Gastroesophageal sphincter (tissue), 4 donors: ENCODE measurements at places on chromosomes 2 and 18. TPM values are rescaled to one million over a fixed set of nuclear protein-coding genes. Genes with fewer than 3 reads are reported as not detected.

The UGT1A3 gene
- not detected for total RNA-seq

The UGT1A4 gene
- not detected for total RNA-seq

- no peak for ATAC-seq
Measured at GRCh38 chr2:1664698-1665097, 79.6 kb downstream of the PXDN start.

- no peak for ATAC-seq
Measured at GRCh38 chr2:61141151-61141550, 20.8 kb upstream of the C2orf74 start.

The CCDC142 gene
- 41.6 TPM for total RNA-seq

DNA sequence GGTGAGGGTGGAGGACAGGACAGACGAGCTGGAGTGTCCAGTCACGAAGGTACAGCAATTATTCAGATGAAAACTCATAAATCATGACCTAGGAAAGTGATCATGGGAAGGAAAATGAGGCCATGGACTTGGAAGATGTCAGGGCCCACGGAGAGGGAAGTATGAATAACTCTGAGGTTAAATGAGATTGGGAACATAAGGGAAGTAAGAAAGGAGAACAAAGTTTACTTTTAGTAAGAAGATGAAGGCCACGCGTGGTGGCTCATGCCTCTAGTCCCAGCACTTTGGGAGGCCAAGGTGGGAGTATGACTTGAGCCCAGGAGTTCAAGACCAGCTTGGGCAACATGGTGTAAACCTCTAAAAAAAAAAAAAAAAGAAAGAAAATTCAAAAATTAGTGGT, 56.2 kb downstream of the AQP4 start:
- ATAC-seq = no peak

The HOXD12 gene
- total RNA-seq = not detected

DNA sequence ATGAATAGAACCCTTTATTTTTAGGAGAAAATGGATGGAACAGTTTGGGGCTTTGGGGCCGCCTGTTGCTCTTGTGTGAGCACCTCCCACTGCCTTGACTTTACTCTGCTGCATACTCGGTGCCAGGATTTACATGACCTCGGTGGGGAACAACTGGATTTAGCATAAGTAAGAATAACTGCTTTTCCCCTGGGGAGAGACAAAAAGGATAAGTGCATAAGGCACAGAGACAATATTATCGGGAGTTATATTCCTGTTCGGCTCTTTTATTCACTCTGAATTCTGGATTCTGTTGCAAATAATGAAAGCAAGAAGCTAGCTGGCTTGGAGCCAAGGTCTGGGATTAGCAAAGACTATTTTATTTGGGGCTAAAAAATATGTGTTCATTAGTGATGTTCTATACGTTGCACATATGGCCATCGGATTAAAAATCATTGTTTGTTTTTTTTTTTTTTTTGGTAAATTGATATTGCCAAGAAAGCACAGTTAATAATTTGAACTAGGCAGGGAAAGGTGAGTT, 69.8 kb downstream of the CYBRD1 start:
- ATAC-seq = no peak

DNA sequence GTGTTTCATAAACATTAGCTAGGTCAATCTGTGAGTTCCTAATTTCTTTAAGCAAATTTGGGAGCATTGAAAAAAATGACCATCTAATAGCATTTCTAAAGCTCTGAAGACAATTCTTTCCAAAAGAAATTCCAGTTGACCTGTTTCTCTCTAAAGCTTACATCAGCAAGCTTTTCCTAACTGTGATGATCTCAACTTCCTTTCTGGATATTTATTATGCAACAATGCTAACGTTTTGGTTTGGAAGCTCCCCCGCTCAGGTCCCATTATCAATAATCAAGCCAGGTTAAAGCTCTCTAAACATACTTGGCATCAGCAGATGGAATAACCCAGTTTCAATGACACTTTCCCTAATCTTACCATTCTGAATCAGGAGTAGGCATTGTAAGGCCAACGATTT, 196.3 kb upstream of the TANK start:
- no peak for ATAC-seq

The ELOA2 gene
- total RNA-seq = not detected

DNA sequence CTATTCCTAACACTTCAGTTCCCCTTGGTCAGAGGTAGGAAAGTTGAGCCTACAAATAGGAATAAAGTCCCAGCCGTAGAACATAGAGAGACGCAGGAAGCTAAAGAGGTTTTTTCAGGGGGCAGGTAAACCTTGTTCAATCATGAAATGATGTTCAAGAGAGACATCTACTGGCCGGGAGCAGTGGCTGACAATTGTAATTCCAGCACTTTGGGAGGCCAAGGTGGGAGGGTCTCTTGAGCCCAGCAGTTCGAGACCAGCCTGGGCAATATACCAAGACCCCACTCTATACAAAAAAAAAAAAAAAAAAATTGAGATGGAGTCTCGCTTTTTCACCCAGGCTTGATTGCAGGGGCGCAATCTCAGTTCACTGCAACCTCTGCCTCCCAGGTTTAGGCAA, 66.7 kb upstream of the DNAJC10 start:
- ATAC-seq = no peak

DNA sequence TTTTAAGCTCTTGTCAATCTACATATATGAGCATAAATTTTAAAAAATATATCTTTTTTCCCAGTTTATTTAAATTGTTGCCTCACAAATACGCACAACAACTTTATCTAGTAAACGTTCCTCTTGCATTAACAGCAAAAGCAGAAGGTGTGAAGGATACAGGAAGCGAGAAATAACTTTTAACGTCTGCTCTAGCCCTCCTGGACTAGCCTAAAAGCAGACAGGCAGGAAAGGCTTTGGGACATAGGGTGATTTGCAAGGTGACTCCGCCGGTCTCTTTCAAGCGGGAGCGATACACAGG, 434 bp upstream of the DUSP19 start:
- no peak for ATAC-seq

The FHL2 gene
- total RNA-seq = 113 TPM

DNA sequence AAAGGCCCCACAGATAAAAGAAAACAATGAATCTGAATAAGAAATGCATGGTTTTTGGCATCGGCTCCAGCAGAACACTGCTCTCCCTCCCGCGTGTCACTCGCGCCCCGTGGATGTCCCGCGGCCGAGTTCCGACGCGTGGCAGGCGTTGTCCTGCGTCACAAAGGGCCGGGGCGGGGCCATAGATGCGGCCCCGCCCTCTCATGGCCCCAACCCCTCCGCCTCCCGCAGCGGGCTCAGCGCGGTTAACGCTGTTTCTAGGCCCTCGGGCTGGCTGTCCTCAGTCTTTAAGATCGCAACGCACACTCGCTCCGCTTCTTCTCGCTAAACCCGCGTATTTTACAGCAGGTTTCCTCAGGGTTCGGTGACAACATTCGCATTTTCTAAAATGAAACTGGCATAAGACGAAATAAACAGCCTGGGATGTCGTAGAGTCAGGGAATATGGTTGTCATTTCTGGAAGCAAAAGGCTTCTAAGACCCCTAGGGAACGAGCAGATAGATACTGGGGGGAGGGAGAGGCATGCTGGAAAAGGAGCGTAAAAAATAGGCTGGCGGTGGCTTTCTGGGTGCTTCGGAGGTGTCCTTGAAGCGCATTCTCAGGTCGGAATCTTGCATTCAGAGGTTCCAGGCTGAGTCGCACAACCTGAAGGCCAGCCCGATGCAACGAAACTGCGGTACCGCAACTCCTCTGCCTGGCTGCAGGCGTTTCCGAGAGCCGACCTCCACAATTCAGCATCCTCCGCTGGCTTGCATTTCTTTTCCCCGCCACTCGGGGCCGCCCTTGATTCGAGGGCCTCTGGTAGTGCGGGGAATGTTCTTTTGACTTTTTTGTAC, at the start of gene FKBP7:
FKBP7 (minus strand) TSS at position 162 of the 836 bp plus-strand sequence; CDS start at position 61, 101 bp downstream.
- peak; percentile 85 for ATAC-seq

The R3HDM1 gene
- total RNA-seq = 23.2 TPM

The MAP3K20 gene
- total RNA-seq = 318 TPM

DNA sequence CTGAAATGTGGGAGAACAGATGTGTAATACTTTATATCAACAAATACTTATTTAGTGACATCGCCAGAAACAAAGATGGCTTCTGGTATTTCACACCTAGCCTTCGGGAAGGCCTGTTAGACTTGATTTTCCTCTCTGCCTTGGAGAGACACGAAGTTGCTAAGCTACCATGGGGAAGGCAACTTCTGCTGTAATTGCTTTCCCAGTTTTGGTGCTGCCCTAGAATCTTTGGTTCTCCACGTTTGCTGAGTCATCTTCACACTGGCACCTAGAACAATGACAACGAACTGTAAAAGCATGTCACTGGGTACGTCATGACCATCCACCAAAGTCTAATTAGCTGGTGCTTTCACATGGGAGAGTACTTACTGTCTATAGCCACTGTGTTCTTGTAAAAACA, 58.7 kb upstream of the ACTR3 start:
- ATAC-seq = no peak

The KLHL41 gene
- total RNA-seq = 1.8 TPM

- peak; percentile 80 for ATAC-seq
Measured at GRCh38 chr18:3604498-3605408, 154.8 kb downstream of the TGIF1 start.

DNA sequence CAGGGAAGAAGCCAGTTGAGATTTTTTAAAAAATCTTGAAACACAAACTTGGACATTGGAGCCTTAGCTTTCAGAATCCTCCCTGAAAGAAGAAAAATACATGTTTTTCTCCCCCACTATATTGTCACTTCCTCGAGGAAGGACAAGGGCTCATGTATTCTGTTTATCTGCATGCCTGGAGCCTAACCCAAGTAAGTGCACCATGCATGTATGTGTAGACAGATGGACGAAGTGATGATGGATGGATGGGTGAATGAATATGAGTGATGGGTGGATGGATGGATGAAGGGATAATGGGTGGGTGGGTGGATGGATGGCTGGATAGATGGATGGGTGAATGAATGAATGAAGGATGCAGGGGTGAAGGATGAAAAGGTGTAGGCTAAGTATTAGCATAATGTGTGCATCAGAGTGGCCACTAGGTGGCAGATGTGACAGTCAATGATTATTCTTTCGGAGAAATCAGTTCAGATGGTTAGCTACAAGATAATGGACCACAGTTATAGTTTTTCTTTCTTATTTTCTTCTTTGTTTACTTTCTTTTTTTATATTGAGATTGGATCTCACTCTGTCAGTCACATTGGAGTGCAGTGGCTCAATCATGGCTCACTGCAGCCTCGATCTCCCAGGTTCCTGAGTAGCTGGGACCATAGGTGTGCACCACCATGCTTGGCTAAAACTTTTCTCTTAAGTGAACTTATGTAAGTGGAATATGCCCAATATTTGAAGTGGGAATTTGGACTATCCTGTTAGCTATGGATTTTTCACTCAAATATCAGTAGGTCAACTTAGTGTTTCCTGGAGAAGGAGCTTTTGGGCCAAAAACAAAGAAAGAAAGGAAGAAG, 18.5 kb upstream of the CCDC93 start:
- ATAC-seq = no peak

The GAREM2 gene
- 3.4 TPM for total RNA-seq

DNA sequence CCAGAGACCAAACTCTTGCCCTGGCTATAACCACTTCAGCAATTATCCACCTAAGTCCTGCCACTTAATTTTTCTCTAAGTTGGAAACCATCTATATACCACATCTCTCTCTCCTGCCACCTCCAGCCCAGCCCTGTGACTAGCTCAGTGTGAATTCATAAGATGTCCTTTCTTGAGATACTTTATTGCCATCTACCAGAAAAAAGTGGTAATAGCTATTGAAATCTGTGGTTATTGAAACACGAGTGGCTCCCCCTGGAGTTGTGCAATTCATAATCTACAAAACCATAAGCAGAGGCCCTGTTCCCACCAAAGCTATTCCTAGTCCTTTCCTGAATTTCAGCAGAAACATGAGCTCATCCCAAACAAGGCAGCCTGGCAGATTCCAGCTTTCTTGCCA, 324.0 kb downstream of the TXNL1 start:
- ATAC-seq = no peak

DNA sequence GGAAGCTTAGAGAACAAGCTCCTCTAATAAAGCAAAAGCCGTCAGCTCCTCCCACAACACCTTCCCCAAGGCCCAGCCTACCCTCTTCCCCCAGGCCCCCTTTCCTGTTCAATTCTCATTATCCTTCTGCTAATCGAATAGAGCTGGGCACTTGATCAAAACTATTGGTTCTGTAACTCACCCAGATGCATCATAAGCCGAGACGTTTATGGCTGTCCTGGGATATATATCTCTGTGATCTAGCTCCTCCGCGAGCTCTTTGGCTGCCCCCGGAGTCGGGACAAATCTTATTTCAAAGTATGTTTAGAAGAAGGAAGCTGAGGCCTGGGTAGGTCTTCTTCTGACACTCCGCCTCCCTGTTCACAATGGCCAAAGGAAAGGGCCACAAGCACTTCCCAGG, 88.3 kb upstream of the KLHL29 start:
- no peak for ATAC-seq

GRCh38 chr2:237053066-237053465, 32.6 kb upstream of the COPS8 start:
- no peak for ATAC-seq

DNA sequence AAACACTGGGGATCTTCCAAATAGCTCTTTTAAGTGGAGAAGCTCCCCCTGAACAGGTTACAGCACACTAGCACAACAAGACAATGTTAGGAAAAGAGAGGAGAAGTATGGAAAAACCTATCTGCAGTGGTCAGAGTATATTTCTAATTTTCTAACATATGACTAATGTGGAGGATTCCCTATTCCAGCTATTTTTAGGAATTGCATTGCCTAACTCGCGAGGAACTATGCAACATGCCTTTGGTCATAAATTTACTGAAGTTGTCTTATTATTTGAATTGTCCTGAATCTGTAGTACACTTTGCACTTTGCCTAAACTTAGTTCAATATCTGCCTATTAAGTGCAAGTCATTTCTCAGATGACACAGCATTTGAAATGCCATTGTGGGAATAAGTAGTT, 381.4 kb downstream of the CCDC85A start:
- no peak for ATAC-seq

DNA sequence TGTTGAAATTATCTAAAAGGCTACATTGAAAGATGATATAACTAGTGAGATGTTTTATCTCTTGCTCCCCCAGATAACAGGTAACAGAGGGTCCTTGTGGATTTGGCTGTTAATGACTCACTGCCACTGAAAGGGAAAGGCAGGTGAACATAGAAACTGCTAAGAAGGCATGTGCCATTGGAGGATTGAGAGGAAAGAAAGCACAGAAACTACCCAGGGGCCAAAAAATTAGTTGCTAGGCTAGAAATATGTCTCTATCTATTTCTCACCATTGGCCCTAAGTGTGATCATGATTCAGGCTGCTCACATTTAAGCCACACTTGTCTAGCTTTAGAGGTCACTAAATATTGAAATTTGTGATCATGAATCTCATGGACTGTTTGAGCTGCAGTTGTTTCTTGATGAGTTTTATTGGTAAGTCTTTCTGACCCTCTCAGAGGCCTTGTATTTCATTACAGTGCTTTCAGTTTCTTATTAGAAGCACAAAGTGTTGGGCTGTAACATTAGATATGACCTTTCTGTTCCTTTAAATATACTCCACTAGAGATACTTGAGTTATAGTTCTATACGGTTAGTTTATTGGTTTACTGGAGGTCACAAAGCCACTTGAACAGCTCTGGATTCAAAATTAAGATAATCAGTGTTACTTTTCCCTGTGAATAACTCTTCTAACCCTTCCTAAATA, 26.2 kb downstream of the NAB1 start:
- ATAC-seq = no peak

GRCh38 chr2:46936566-46936965, 21.0 kb upstream of the MCFD2 start:
- ATAC-seq = no peak

The SRD5A2 gene
- total RNA-seq = not detected
